CD4-positive, alpha-beta T cell treated with Interleukin-12 subunit alpha and Interleukin-12 subunit beta, for 1 hour (primary cell): ENCODE measurements at places on chromosomes 4 and X.

DNA sequence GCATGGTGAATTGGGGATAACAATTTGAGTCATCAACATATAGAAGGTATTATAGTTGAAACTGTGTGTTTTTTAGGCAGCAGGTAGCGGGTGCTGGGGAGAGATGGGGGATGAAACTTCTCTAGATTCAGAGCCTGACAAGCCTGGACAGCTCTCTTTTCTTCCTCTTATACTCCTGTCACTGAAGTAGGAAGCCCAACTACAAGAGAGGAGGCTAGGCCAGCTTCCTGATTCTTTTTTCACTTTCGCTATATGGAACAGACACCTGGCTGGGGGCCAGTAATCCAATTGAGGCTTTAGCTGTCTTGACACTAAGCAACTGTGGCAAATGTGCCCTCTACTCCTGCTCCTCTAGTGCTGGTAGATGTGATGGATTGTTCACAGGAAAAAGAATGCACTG, 69.2 kb downstream of the PHKA1 start:
- no peak for DNase-seq

DNA sequence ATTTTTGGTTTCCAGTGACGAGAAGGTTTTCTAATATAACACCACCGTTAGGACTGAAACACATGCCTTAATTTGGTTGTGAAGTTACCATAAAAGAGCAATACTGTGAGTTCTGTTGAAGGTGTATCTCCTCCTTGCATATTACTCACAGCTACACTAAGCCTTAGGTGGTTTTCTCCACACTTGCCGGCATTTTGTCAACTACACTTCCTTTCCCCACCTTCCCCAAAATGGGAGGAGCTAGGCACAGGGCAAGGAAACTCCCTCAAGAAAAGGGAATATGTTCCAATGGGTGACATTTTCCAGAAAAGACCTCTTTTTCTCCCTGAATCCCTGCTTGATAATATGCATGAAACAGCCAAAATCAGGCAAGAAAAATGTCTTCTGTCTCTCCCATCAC, 44.8 kb downstream of the RELL1 start:
- no peak for DNase-seq

- no peak for DNase-seq
These were observed 1593.2 kb downstream of the C4orf33 start for GRCh38 chr4:130689181-130689580.

GRCh38 chr4:113278324-113278934, 229.0 kb downstream of the ANK2 start:
- peak; percentile 40 for DNase-seq

DNA sequence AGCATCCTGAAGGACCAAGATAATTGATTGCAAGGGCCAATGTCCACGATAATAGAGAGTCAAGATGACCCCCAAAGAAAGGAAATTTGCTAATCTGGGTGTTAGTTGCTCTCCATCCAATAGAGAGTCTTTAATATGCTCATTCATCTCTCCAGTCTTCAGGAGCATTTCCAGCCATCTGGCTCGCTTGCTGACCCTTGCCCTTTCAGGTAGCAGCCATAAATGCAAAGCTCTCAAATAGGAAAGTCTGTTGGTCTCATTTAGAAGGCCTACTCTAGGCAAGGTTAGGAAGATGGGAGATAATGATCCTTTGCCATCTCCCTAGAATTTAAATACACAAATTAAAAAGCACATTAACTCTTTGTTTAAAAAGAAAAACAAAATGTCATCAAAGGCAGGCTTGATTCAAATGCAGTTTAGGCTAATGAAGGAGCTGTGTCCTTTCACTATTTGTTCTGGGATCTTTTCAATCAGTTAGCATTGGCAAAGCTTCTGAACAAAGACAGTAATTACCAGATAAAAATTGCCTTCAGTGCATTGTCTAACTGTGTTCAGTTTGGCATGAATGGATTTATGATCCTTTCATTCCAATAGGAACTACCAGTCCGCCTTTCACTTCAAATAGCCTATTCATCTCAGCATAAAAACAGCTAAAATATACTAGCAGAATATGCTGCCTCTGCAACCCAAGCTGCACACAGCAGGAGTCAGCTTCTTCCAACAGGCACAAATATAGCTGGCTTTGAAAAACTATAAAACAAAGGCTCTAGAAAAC, 49.6 kb upstream of the ATXN3L start:
- DNase-seq, result no peak

GRCh38 chrX:106791495-106791894, 11.0 kb upstream of the TBC1D8B start:
- no peak for DNase-seq

DNA sequence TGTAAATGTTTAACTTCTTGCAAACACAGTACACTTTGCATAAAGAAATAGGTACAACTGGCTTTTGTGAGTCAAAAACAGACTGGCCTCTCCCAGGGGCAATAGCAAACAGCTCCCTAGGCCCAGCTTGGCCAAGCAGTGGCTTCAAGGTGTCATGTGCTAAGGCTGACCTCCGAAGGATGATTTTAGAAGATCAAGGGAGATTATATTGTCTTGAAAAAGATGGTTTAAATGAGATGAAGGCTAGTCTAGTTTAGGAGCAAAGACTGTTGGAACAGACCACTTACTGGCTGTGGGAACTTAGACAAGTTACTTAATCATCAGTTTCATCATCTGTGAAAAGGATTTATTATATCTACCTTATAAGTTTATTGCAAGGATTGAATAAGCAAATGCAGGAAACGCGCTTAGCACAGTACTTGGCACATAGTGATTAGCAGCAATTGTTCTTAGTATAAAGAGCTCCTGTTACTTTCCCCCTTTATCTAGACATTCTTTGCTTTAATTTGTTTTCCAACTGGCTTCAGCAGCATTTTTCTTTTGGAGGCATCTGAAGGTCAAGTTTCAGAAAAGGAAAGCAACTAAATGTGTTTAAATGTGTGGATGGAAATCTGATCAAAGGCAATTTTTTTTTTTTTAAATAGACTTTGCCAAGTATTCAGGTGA, 17.2 kb downstream of the ANXA3 start:
- DNase-seq, result no peak

DNA sequence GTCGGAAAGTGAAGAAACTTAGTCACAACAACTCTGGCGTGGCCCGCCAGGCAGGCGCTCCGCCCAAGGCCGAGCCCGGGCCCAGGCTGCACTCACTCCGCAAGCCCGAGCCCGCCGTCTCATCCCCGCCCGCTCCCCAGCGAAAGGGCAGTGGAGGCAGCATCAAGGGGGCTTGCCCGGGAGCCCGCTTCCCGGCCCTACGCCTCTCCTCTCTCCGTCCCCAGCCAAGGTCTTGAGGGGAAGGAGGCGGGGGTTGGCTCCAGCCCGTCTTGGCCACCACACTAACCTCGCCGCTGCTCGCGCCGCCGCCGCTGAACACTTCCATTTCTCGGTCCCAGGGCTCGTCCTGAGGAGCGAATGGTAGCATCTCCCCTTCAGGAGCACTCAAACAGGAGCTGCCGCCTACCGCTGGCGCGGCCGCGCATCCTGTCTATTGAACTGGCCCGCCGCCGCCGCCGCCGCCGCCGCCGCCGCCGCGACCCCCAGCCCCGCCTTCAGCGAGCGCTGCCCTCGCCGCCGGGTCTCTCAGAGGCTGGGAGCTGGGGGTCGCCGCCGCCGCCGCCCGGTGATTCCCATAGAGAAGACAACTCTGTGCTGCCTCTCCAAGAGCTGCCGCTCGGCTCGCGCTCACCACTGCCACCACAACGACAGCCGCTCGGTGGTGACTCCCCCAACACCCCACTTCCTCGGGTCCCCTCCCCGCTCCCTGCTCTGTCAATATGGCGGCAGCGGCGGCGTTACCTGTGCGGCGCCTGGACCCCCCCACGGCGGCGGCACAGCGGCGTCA, at the start of gene RPS6KA6:
Gene RPS6KA6, minus strand, starts transcription at position 667 of the 787 bp plus-strand sequence. Its CDS starts 300 bp downstream, at position 367.
- peak; percentile 13 for DNase-seq

DNA sequence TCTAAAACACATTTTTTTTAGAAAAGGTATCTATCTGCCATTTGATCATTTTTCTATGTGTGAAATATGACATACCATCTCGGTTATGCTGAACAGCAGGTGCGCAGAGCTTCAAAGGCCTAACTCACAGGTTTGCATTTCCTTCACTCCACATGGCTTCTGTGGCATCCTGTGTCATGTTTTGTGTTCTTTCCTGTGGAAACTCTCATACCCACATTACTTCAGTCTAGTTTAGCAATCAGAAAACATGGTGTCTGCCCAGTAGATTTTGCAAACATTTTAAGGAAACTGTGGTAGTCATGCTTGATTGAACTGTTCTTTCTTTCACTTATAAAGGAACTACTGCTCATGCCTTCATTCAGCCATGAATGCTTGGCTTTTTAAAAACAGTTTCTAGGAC, 11.3 kb upstream of the ARAP2 start:
- peak; percentile 83 for DNase-seq

GRCh38 chr4:188127214-188127874, 11.9 kb upstream of the TRIML1 start:
- DNase-seq, result no peak

DNA sequence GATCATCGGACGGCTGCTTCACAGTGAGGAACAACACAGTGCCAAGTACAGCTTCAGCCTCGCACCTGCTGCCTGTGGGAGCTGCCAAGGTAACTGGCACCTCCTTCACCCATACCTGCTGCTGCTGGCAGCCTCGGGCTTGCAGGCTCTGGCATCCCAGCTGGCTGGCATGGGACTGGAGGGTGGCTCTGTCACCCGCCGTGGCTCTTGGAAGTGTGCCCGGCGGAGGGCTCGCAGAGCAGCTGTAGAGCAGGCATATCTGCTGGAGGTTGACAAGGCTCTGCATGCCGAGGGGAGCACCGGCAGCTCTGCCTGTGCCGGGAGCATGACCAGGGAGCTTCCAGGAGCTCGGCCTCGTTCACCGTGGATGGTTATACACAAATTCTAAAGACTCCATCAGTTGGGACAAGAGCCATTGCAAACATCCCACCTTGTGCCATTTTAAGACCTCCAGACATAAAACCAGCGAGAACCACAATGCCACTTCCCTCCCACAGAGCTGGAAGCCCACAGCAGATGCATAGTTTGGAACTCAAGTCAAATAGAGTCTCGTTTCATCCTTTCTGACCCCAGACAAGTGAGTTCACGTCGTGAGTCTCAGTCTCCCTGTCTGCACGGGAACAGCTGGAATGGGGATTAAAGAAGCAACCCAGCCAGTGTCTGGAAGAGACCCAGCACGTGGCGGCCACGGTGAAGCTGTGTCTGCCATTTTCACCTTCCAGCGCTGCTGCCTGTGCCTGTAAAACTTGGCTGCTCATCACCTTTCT, 84.3 kb upstream of the PSAPL1 start:
- no peak for DNase-seq

- peak; percentile 46 for DNase-seq
These were observed 14.4 kb downstream of the MCUB start for GRCh38 chr4:109574443-109574850.

DNA sequence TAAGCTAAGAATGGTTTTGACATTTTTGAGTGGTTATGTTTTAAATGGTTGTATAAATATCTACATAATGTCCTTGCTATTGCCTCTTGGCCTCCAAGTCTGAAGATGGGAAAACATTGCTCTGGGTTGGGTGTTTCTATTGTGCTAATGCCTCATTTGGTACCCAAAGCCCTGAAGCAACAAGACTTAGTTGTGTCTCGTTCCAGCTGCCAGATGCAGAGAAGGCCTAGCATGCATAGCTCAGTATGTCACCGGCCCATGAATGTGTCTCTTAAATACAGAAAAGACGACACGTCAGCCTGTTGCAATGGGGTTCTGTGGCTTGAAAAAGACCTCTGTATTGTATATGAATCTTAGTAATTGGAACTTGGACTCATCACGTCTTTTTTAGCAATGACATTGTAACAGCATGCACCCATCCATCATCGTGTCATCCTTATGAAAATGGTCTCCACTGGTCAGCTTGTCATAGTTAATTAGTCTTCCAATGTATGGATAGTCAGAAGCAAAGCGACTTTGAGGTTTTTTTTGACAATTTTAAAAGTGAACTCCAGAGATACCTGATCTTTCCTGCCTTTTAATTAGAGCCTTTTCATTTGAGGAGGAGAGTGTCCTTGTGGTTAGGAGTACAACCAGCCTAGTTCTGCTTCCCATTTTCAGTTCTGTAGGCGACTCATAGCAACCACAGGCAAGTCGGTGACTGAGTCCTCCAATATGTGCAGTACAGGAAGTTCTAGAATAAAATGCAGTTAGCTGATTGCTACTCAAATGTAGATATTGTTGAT, 126.4 kb upstream of the GATB start:
- peak; percentile 7 for DNase-seq

- no peak for DNase-seq
These were observed 29.5 kb upstream of the ZCCHC13 start for GRCh38 chrX:74274516-74274915.

DNA sequence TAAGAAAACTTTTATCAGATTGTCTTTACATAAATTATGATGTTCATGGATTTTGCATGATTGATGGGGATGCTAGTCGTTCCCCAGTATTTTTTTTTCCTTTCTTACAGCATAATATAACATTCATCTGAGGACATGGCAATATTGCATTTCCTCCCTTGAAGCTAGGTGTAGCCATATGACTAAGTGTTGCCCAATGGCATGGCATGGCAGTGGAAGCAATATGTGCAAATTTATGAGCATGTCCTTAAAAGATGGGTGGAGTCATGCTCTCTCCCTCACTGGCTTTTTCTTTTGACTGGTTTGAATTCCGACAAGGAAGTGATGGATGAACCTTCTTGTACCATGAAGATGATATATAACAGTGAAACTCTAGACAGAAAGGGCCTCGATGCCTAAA, 96.3 kb downstream of the BANK1 start:
- no peak for DNase-seq

GRCh38 chr4:27003642-27004113, 143.0 kb downstream of the STIM2 start:
- DNase-seq, result peak; percentile 14

- DNase-seq, result no peak
These were observed 258.0 kb upstream of the EDNRA start for GRCh38 chr4:147222906-147223305.

GRCh38 chr4:152689615-152690501, 10.1 kb upstream of the TMEM154 start:
- DNase-seq, result no peak

DNA sequence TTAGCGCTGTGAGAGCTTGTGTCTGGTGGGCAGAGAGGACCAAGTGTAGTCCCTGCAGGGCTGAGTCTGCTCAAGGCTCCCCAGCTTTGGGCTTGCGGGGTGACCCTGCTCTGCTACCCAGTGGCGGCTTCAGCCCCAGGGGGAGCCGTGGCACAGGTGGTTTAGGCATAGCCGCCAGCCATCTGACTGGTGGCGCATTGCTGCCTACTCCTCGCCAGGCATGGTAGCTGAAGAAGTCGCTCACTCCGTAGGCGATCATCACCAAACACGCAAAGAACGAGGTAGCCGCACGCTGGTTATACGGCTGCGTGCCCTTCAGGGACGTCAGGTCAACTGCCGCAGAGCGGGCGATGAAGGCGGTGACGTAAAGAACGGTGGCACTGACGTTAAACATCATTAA, 180.7 kb upstream of the DIPK2B start:
- no peak for DNase-seq

GRCh38 chrX:104098919-104099318, 13.4 kb upstream of the ZCCHC18 start:
- DNase-seq, result no peak

DNA sequence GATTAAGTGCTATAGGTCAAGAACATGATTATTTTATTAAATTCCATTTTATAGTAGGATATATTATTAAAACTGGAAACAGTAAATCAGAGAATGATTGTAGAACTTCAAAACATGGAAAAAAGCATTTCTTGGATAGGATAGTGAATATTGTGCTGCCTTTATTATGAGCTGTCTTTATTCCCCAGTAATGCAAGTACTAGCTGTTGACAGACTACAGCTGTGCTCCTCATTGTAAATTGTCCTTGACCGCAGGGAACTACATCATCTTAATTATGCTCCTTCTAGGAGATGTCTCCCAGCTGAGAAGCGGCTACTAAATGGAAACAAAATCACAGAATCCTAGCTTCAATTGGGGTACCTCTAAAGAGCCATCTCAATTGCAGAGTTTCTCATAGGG, 1457.2 kb upstream of the PCDH7 start:
- DNase-seq, result no peak

GRCh38 chr4:5050520-5051277, 581 bp upstream of the STK32B start:
- DNase-seq, result peak; percentile 5
